ENCODE measurements at places on chromosomes 16 and 17.
A peak's percentile ranks its signal among the peaks of the same experiment; 100 is the strongest.

DNA sequence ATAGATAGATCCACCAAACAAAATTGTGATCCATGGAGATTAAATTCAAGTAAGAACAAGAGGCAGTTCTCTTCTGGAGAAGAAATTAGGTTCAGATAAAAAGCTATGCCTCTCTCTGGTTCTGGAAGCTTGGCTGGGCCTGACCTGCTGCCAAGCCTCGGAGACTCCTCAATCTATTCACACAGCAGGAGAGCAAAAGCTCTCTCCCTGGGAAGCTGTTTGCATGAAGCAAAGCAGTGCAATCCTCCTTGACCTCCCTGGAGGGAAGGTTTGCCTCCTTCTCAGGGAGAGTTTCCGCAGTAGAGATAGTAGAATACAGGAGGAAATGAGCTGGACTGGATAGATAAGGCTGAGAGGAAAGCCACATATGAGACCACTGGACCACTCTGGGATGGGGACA lies 78.1 kb upstream of the GNAO1 start:
- DNase-seq = no peak

- DNase-seq = no peak
Measured at GRCh38 chr16:23119570-23119969, 29.7 kb downstream of the USP31 start.

DNA sequence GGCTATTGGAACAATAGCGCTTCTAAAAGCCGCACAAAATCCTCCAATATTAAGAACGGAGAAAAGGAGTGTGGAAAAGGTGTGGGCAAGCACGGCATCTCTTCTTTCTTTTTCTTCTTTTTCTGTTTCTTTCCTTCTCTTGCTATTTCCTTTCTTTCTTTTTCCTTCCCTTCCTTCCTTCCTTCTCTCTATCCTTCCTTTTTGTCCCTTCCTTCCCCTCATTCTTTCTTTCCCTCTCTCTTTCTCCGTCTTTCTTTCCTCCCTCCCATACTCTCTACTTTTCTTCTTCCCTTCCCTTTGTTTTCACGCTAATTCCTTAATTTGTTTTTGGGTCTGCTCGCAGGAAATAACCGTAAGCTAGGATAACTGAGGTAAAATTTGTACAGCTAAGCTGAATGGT lies 478.2 kb downstream of the MAF start:
- no peak for DNase-seq

- DNase-seq = peak; percentile 95
Measured at GRCh38 chr17:38598536-38598935, 7.2 kb downstream of the SRCIN1 start.

GRCh38 chr17:35988164-35988563 lies 1.6 kb upstream of the CCL14 start:
- DNase-seq = no peak

GRCh38 chr16:85227946-85228862 lies 115.9 kb upstream of the CIBAR2 start:
- no peak for DNase-seq

GRCh38 chr16:17331071-17331607 lies 139.6 kb downstream of the XYLT1 start:
- no peak for DNase-seq

DNA sequence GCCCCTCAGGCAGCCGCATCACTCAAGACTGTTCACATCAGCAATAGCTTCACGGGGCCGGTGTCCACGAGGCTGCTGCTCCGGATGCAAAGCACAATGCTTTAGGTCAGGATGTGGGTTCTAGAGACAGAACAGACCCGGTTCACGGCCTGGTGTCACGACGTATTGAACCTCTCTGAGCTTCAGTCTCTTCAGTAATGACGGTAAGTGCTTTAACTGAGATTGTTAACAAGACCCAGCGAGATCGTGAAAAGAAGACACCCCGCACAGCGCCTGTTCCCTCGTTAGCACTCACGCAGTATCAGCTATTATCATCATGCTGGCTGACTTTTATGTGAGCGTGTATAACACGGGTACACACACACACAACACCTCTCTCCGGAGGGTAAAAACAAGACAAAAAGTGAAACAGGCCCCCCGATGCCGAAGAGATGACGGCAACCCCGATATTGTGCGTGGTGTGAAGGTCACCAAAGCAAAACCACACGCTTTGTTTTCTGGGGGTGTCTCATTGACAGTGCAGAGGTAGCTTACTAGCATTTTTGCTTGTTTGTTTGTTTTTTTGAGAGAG lies 21.4 kb upstream of the ABR start:
- no peak for DNase-seq

DNA sequence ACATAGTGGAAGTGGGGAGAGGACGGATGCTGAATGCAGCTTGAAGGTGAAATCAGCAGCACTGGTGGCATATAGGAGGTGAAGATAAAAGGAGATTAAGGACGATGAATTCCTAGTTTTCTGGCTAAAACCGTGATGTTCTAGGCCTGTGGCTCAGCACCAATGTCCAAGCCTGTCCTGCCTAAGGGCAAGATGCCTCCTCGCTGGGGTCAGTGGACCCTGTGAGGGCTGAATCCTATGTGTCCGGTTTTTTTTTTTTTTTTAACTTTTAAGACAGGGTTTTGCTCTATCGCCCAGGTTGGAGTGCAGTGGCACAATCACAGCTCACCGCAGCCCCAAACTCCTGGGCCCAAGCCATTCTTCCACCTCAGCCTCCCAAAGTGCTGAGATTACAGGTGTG lies 12.8 kb downstream of the CPNE2 start:
- DNase-seq = no peak

GRCh38 chr16:50213939-50214519 lies 52.3 kb upstream of the ADCY7 start:
- no peak for DNase-seq

DNA sequence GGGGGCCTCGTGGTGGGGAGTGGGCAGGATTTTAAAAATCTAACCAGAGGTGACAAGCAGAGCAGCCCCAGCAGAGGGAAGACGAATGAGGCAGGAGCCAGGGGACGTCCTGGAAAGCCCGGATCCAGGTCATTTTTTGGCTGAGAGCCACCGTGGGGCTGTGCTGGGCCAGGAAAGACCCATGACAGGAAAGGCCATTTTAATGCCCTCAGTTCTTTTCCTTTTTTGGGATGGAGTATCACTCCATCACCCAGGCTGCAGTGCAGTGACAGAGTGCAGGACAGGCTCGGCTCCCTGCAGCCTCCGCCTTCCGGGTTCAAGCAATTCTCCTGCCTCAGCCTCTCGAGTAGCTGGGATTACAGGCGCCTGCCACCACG lies 30.5 kb upstream of the JPH3 start:
- DNase-seq = no peak

- DNase-seq = no peak
Measured at GRCh38 chr17:4247971-4248388, 15.8 kb downstream of the ANKFY1 start.

DNA sequence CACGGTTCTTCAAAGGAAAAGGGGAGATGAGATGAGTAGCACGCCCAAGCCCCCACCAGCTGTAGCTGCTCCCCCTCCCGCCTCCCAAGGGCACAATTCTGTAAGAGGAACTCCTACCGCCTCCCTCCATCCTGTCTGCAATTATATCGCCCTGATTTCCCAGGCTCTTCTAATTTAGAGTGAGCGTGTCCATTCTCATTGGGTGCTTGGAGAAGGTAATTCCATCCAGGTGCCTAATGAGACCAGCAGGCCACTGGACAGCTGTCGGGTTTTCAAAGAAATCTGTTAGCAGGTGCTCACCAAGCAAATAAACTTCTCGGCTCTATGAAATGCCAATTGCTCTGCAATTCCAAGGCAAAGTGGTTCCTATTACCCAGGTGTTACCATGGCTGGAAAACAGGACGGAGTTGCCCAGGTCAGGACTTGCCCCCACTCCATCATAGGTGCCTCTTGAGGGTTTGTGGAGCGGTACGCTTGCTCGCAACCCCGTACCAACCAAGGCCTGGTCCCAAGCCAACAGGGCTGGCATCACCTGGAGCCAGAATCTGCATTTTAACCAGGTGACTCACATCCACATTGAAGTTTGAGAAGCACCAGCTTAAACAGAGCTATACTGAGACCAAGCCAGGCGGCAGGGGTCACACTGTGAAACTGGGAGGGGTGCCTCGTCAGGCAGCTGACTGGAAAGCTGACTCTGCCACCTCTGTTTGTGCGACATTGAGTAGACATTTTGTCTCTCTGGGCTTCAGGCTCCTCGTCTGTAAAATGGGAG lies 16.5 kb upstream of the MEAK7 start:
- DNase-seq = no peak

- DNase-seq = no peak
Measured at GRCh38 chr16:59545721-59546120, 811.6 kb upstream of the GOT2 start.

DNA sequence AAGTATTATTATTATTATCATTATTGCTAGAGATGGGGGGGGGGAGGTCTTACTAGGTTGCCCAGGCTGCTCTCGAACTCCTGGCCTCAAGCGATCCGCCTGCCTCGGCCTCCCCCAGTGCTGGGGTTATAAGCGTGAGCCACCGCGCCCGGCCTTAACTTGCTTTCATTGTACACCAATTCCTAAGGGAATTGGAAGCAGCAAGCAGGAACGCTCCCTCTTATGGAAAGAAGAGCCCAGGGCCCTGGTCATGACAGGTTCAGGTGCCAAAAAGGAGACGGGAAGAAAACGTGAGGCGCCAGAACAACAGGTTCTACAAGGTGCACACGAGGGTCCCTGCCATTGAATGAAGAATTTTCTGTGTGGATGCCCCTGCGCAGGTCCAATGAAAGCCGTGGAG lies 540 bp upstream of the RPL38 start:
- no peak for DNase-seq

GRCh38 chr16:83581994-83582747 lies 225.6 kb upstream of the HSBP1 start:
- no peak for DNase-seq

All from ecto neural progenitor cell (in vitro differentiated cells).